ENCODE measurements at places on chromosomes 2 and 18.

- no peak for DNase-seq
These were observed 888 bp upstream of the ADCY3 start for GRCh38 chr2:24920809-24921441.

- no peak for DNase-seq
These were observed 49.2 kb upstream of the LGALSL start for GRCh38 chr2:64404743-64405142.

GRCh38 chr18:944440-944839, 39.8 kb downstream of the ADCYAP1 start:
- DNase-seq: no peak

- DNase-seq: no peak
These were observed 4.9 kb downstream of the IRS1 start for GRCh38 chr2:226794751-226795171.

- DNase-seq: no peak
These were observed 186.1 kb upstream of the STON1 start for GRCh38 chr2:48343571-48344440.

GRCh38 chr2:180146114-180146513, 139.0 kb upstream of the CWC22 start:
- no peak for DNase-seq

- DNase-seq: no peak
These were observed 67.8 kb downstream of the CIB4 start for GRCh38 chr2:26573241-26573925.

GRCh38 chr18:68662754-68663153, 52.2 kb downstream of the TMX3 start:
- DNase-seq: no peak

DNA sequence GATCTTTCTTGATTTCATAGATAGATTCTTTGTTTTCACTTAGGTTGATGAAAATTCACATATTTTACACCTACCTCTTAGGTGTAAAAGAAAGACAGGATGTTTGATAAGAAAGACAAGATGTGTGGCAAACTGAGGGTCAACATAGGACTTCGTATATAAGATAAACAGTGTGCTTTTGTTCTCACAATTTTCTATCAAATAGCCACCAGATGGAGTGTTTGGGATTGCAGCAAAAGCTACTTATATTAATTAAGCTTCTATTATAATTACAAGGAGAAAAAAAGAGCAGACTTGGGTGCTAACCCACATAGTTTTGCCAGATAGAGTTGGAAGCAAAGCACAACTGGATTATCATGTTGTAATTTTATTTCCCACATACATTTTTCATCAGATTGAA, 232.9 kb downstream of the CDH7 start:
- DNase-seq: no peak

GRCh38 chr2:222523783-222524544, 99.6 kb downstream of the SGPP2 start:
- no peak for DNase-seq

DNA sequence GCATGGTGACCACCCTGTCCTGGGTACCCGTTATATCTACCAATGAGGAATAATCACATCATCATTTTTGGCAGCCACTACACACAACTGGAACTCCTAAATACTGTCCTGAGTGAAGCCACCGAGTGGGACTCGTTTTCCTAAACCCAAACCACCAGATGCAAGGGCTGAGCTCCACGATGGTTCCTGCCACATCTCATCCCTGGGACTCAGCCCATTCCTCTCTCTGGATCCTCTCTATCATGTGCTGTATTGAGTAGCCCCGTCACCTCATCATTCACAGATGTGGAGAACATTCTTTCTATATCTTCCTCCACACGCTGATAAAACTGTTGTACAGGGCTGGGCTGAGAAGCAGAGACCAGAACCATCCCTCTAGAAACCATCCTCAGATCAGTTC, 79.4 kb upstream of the SMAD7 start:
- DNase-seq: no peak

- DNase-seq: no peak
These were observed 166.7 kb downstream of the L3MBTL4 start for GRCh38 chr18:6248017-6248416.

- DNase-seq: no peak
These were observed 686.4 kb downstream of the PLCL1 start for GRCh38 chr2:198490748-198491147.

GRCh38 chr18:57141208-57142129, 5.4 kb upstream of the BOD1L2 start:
- no peak for DNase-seq

DNA sequence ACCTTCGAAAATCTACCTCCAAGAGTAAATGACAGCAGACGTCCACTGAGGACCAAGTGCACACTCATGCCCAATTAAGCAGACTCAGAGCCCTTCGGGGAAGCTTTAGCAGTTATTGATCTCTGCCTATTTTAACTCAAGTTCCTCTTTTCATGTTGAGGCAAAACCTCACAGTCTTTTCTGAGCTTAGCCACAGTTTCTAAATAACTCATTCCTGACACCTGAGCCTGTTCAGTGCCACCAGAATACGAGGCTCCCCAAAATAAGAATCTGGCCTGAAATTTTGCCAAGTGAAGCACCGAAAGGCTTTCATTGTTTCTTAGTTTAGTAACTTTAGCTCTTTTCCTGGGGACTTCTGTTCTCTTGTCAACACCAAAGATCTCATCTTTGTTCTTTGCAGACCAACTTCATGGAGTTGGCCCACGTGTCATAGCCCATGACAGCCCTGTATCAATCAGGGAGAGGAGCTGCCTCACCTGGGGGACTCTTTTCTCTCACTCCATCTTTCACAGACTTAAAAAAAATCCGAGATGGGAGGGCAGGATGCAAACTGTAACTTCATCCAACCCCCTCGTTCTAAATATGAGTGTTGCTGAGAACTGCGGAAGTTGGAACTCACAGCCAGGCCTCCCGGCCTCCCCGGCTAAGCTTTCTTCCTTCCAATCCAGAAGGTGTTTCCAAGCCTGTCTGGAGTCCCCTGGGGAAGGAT, 22.2 kb downstream of the INPP5D start:
- DNase-seq: no peak

DNA sequence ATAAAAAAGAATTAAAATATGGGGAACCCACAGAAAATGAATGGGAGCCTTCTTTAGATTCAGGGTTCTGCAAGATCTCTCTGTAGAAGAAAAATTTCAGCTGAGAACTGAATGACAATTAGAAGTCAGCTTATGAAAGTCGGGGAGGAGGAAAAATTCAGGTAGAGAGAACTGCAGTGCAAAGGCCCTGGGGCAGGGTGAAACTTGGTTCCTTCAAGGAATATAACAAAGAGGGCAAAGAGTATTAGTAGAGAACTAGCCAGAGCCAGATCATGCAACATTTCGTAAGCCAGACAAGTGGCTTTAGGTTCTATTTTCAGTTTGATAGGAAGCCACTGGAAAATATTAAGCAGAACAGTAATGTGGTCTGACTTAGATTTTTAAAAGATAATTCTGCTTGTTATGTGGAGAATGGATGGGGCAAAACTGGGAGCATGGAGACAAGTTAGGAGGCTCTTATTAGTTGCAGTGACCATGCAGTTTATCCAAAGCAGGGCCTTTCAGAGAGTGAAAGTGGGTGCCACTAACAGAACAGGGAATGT, 27.9 kb downstream of the RAB27B start:
- DNase-seq: no peak

Measured in activated T-cell treated with anti-CD3 and anti-CD28 coated beads for 1 hour (primary cell).